Right renal pelvis (tissue), 4 donors: ENCODE measurements at places on chromosomes 2 and 18. TPM values are rescaled to one million over a fixed set of nuclear protein-coding genes. Genes with fewer than 3 reads are reported as not detected.
A peak's percentile ranks its signal among the peaks of the same experiment; 100 is the strongest.

- DNase-seq = no peak
Observed at GRCh38 chr18:42105394-42105793, 150.4 kb downstream of the PIK3C3 start.

DNA sequence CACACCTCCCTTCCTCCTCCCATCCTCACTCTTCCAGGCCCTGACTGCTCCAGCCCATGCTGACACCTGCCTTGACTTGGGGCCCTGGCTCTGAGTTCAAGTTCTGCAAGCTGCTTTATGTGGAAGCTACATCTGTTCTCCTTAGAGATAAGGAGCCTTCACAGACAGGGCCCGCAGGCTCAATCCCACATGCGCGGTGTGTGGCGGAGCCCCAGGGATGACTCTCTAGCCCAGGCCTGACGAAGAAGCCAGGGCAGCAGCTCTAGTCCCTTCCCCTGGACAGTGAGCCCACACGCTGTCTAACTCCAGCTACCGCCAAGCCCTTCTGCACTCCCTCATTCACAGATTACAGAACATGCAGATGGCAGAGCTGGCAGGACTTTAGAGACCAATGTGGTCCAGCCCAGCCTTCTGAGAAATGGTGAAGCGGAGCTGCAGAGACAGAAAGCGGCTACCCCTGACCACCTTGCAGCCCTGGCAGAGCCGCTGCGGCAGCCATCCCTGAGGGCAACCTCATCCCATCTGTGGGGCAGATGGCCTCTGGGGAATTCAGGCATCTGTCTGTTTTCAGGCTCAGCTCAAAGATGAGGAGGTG lies 304.3 kb downstream of the CELF4 start:
- no peak for DNase-seq

The TUBA4B gene
- polyA plus RNA-seq = 0.97 TPM

DNA sequence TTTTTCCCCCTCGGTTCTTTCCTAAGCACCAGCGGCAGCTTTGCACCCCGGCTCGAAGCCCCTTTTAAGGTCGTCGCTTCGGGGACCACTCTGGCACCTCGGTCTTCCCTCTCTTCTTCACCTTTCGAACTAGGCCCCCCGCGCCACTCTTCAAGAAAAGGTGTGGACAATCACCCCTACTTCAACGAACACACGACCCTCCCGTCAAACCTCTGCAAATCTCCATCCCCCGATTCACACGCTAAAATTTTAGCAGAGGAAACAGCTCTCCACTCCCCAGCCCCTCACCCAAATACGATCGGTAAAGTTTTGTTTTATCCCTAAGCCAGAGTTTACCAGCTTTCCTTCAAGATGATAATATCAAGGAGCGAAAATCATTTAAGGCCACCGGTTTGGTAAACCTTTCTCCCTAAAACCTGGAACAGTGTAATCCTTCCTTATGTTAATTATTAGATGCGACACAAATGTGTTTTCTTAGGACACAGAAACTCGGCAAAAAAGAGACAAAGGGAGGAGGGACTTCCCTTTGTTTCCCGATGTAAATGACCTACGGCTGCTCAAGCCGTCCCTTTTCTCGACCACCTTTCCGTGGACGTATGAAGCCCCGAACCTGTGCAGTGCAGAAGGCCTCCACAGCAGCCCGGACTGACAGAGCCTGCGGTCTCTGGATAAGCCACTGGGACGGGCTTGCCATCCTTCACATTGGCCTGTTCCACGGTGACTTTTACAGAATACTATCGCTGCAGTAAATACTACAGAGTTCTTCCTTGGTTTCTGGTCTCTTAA lies 85.2 kb downstream of the RBMS1 start:
- no peak for DNase-seq

The FSHR gene
- not detected for polyA plus RNA-seq

The DNAH7 gene
- polyA plus RNA-seq = 6.5 TPM

The IL1RL1 gene
- 0.69 TPM for polyA plus RNA-seq

- no peak for DNase-seq
Observed at GRCh38 chr2:119240311-119241204, 16.9 kb downstream of the STEAP3 start.

DNA sequence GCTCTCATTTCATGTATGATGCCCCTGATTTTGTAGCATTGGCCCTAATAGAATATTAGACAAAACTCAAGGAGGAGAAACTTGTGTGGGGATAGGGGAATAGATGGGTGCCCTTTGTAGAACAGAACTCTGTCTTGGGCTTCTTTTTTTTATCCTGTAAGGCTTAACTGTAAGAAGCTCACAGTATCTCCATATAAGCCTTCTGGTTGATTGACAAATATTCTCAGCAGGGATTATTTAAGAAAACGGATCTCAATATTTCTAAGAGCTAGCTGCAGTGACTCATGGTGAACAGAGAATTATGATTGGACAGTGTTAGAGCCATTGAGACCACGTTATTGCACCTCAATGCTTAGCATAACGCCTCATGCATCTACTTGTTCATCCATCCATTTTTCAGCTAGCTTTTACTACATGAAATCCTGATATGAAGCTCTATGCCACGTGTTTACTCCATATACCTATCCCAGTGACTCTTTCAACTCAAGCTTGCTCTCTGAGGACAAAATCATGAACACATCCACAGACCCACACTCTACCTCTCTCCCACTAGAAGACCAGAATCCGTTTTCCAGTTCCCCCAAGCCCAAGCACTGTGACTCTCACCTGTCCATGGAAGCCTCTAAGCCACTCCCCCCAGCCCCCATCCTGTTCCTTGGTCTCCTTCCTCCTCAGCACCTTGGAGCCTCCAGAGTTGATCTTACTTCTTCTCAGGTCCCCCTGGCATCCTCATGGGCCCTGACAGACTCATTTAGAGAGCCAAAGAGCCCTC lies 99.2 kb downstream of the BCL2L11 start:
- no peak for DNase-seq

DNA sequence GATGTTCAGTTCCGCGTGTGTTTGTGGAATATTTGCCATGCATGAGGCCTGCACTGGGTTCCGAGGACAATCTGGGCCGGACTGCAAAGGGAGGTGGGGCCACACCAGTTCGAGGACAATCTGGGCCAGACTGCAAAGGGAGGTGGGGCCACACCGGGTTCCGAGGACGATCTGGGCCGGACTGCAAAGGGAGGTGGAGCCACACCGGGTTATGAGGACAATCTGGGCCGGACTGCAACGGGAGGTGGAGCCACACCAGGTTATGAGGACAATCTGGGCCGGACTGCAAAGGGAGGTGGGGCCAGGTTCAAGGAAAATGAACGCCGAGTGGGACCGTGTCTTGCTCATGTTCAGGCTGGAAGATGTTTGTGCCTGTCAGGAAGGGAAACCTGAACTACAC lies 97.8 kb upstream of the HDAC4 start:
- no peak for DNase-seq

DNA sequence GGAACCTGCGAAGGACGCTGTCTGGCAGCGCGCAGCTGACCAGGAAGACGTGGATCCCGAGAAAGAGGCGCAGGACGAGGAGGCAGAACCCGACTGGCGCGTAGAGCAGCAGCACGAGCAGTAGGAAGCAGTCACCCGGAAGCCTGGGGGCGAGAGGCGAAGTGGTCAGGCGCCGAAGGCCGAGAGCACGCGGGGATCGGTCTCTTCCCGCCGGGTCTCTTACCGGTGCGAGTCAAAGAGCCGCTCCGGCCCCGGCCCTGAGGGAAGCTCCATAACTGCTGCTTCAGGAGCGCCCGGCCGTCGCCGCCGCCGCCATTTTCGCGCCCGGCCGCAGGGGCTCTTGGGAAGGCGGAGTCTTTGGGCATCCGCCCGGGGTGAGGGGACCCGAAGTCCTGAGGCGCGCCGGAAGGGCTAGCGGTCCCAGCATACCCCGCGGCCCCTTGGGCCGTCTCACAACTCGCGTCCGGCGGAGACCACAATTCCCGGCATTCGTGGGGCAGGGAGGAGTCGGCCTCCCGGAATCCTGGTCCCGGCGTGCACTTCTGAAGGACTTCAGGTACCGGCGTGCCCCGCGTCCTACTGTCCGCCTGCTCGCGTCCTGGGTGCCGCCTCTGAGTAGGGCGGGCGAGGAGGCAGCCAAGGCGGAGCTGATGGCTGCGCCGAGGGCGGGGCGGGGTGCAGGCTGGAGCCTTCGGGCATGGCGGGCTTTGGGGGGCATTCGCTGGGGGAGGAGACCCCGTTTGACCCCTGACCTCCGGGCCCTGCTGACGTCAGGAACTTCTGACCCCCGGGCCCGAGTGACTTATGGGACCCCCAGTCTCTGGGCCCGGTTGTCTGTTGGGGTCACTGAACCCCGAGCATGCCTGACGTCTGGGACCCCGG lies at the start of the genes AUP1 and HTRA2:
TSS of gene AUP1 (minus strand) at position 350 of the 882 bp plus-strand sequence. CDS start at position 273, 77 bp downstream.
TSS of gene HTRA2 (plus strand) at position 577 of the 882 bp plus-strand sequence. CDS start at position 651, 74 bp downstream.
- peak; percentile 97 for DNase-seq

The RNF152 gene
- 9.8 TPM for polyA plus RNA-seq

DNA sequence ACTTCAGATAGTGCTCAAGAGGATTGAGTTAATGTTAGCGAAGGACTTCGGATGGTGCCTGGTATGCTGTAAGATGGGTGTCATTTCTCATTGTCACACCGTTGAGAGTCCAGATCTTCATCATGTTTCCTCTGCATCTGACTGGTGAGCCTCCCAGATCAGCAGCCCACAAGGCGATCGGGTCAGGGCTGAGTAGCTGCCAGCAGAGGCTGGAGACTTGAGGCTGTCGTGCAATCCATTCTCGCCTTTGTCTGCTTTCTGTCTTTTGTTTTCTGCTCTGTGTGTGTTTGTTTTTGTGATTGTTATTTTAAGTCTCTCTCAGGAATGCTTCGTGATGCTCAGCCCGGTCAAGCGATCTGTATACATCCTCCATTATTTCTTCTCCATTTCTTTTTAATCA lies 95.8 kb downstream of the TGOLN2 start:
- DNase-seq = no peak
